ENCODE measurements at places on chromosomes 7 and 10.

DNA sequence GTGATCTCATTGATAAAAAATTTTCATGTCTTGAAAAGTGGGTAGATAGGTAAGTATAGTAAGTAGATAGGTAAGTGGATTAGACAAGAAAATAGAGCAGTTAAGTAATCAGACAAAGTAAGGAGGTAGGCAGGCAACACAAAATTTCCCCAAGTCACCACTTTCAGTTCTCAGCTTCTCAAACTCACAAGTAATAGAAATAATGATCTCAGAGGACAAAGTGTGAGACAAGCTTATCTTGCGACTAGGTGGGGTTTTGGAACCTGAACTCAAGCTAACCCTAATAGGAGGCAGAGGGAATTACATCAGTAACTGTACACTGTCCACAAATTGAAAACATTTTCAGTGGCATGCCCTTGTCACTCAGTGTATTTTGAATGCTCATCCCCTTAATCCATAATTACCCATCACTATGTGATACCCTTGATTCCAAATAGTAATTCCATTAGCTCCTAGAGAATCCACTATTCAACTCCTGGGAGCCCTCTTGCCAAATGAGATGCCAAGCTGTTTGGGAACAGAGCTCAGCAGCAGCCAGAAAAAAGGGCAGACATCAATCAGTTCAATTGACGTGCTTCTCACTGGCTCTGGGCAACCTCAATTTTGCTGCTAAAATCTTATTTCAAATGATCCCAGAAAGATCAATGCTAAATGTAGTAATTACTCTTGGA, 703.2 kb downstream of the XPNPEP1 start:
- DNase-seq: no peak

- DNase-seq: no peak
Observed at GRCh38 chr7:151692721-151693120, 173.0 kb upstream of the RHEB start.

DNA sequence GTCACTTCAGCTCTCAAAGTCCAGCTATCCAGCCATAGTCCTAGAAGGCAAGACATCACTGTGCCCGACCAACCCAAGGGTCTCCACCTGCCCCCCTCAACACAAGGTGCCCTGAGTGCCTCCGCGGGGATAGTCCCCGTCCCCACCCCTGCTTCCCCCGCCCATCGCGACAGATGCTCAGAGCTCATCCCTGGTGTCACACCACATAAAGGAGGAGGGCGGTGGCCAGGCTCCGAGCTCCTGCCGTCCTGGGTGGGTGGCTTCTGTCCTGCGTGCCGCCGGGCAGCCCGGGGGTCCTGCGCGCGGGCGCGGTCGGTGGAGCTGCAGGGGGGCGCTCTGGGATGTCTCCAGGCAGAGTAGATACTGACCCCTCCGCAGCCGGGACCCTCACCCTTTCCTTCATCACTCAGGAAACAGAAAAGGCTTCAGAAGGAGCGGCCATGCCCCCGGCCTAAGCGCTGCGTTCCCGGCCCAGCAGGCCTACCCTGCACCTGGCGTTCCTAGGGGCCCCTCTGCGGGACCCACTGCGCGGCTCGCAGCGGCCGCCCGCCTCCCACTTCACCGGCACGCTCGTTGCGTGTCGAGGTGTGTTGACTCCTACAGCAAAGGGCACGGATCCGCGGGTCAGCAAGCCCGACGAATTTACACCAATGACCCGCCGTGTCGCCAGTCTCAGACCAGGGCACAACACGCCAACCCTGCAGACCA, 53.4 kb downstream of the ALOX5 start:
- no peak for DNase-seq

GRCh38 chr7:98085674-98086073, 21.0 kb upstream of the LMTK2 start:
- DNase-seq: peak; percentile 23

DNA sequence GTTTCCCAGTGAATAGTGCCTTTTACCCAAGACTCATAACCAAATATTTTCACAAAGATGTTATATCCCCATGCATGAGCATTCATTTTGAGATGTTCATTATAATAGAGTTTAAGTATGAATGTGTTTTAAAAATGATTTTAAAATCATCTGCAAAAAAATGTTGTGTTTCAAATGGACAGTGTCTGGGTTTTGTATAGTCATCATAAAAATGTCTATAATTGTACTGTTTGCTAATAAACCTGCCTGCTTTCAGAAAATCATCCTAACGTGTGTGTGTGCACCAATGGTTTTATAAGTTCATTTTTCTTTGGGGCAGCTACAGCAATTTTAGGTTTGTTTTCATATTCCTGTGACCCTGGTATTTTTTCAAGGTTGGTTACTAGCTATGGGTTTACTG, 63.2 kb downstream of the INSYN2A start:
- no peak for DNase-seq

DNA sequence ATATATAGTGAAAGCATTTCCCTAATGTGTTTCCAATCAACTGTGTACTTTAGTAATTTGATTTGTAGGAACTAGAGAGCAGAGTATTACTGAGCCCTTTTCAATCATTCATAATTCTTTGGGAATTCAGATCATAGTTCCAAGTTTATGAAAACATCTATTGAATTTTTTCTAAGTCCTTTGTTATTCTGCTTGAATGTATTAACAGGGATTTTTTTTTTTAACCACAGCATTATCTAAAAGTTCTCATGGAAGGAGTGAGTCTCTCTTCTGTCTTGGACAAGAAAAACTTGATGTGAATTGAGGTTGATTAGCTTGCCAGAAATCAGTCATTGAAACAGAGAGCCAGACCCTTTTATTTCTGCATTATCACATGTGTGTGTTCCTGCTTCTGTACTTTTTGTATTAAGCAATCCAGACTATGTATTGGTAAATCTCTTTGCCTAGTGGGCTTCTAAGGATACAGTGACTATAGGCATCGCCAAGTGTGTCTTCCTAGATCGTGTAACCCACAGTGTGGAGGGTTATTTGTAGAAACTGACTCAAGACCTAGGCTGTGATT, 59.9 kb downstream of the BMPER start:
- no peak for DNase-seq

GRCh38 chr7:27431465-27431864, 188.9 kb downstream of the EVX1 start:
- no peak for DNase-seq

DNA sequence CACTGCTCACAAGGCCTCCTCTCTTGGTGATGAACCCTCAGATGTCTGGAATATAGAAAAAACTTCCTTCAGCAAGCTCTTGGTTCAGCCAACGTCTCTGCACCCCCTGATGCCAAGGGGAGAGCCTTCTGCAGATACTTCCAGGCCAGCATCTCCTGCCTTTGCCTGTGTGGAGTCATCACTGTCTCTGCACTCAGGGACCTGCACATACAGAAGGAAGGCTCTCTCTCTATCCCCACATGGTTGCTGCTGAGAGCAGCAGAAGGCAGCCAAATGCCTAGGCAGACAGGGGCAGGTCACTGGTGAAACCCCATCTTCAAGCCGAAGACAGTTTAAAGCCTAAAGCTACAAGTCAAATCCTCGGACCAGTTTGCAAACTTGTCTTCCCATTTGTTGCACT, 137.6 kb downstream of the WDR11 start:
- DNase-seq: no peak

DNA sequence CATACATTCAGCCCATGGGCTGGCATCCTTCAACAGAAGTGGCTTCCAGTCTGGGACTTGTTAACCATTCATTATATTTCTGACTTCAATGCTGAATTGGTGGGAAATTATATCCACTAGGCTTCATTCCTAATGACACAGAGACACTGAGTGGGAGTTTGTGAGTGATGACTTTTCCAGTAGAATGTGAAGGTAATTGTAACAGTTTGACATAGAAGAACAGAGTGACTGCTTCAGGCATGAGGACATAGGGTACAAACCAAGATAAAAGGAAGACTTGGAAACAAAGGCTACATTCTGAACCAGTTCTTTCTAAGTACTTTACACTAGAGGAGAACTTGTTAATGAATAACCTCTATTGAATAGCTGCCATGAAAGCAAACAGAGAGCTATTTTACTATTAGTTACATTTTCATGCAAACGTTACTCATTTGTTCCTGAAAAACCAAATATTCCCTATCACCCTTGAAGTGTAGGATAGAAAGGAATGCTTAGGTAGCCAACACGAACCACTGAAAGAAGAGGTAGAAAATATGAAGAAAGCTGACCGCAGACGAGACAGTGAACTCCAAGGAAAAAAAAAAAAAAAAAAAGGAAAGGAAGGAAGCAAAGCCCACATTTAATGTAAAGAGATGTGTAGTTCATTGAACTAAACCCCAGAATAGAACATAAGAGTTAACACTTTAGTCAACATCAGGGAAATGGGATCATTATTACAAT, 237.0 kb upstream of the SEMA3C start:
- peak; percentile 72 for DNase-seq

DNA sequence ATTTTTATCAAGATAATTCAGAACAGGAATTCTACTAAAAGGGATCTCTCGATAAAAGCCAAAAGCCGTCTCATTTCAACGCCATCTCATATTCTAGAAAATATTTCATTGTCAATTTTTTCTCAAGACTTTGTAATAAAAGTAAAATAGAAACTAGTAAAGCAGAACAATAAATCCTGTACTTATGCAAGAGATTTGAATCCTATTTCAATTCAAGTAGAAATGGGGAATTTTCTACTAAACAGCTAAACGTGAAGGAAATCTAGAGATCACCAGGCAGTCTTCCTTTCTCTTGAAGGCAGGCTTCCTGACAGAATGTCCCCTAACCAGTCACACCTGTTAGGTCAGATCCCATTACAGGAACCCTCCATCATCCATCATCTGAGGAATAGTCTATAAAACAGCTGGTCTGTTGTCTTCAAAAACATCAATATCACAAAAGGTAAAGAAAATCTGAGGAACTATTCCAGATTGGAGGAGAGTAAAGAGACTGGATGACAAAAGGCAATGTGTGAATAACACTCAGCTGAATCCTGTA, 23.7 kb downstream of the USP6NL start:
- DNase-seq: no peak

GRCh38 chr10:43694526-43694925, 45.8 kb upstream of the ZNF32 start:
- DNase-seq: no peak

GRCh38 chr7:103524042-103524907, 78.3 kb upstream of the SLC26A5 start:
- peak; percentile 17 for DNase-seq

- no peak for DNase-seq
Observed at GRCh38 chr7:98493030-98493778, 92.3 kb upstream of the BAIAP2L1 start.

GRCh38 chr10:98195120-98195519, 60.7 kb downstream of the R3HCC1L start:
- DNase-seq: peak; percentile 10

- DNase-seq: no peak
Observed at GRCh38 chr7:31563522-31563921, 49.6 kb downstream of the ITPRID1 start.

DNA sequence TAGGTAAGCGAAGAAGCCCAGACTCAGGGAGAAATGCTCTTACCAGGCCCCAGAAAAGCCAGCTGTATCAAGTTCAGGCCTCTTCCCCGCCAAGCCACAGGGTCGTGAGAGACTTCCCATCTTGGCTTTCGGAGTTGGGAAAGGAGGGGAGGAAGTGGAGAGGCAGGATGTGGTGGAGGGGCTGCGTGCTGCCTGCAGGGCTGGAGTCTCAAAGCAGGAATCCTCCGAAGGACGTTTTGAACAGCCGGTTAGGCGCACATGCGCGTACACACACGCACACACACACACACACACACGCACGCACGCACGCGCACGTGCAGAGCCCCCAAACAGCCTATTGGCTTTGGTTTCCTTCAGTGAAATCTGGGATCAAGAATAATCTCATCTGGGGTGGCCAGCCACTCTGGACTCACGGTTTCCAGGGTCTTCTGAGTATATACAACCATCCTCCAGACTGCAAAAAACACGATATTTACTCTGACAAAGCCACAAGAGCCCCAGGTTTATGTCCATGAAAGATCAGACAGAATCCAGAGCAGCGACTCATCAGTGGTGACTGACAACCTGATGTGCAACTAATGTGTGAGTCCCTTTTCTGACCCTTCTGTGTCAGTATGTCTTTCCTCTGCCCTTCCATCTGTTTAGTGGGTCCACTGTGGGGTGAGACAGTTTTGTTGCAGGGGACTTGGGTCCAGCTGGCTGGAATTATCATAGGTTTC, 115.0 kb upstream of the ZNF438 start:
- DNase-seq: peak; percentile 72

GRCh38 chr7:26863518-26864308, 677 bp downstream of the SKAP2 start:
- peak; percentile 72 for DNase-seq

- DNase-seq: no peak
Observed at GRCh38 chr7:117791877-117792780, 81.1 kb downstream of the CTTNBP2 start.

GRCh38 chr7:47232751-47233412, 349.0 kb downstream of the TNS3 start:
- DNase-seq: no peak

DNA sequence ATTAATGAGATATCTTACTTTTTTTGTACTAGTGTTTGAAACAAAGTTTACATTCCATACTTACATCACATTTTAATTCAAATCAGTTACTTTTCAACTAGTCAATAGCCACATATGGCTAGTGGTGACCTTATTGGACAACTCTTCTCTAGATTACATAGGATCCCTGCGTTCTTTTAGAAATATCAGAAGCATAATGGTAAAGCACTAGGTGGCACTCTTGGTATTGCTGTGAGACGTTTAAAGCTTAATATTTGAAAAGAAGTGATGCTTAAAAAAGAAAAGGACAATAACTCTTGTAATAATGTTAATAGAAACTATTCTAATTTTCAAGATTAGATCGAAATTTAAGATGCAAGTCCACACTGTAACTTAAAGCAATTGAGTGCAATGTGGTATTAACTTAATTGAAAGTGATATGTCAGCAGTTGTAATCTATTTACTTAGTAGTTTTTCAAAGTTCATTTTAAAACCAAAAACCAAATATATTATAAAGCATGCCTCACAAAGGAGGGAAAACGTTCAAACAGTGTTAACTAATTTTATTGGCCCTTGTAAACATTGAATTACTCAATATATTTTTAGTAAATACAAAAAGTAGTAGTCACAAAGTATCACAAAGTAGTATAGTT, 339.1 kb downstream of the ATRNL1 start:
- DNase-seq: peak; percentile 8

DNA sequence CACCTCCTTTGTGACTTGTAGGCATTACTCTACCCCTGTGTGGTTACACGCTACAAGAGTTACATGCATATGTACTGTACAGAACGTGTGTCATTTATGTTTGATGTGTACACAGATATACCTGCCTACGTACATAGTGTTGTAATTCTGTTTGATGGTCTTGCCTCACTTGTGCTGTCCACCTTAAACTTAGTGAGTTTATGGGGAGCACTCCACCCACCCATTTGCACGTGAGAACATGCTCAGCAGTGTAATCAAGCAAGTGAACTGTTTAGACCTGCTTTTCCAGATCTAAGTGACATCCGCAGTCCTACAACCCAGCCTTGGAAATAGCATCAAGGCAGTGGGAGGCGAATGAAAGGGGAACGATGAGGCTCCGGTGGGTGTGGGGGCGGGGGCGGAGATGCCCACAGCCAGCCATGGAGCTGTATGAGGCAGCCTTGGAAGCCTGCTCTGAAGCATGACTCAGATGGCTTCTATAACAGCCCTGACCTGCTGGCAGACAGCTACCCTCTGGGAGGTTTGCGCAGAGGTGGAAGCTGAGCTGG, 52.1 kb downstream of the SUFU start:
- peak; percentile 68 for DNase-seq
